HS-5 (cell line): ENCODE measurements at places on chromosomes 7 and 10.

GRCh38 chr10:89567576-89568245 is 32.3 kb upstream of the SLC16A12 start:
- DNase-seq: peak; percentile 4

GRCh38 chr7:156640257-156640948 is at the start of gene RNF32:
TSS of gene RNF32 (plus strand) at chr7:156640774. CDS start at chr7:156643878, 3,104 bp downstream.
- peak; percentile 53 for DNase-seq

GRCh38 chr7:38844952-38845563 is 63.9 kb downstream of the VPS41 start:
- no peak for DNase-seq

GRCh38 chr10:92490387-92490786 is 83.5 kb downstream of the IDE start:
- DNase-seq: no peak

DNA sequence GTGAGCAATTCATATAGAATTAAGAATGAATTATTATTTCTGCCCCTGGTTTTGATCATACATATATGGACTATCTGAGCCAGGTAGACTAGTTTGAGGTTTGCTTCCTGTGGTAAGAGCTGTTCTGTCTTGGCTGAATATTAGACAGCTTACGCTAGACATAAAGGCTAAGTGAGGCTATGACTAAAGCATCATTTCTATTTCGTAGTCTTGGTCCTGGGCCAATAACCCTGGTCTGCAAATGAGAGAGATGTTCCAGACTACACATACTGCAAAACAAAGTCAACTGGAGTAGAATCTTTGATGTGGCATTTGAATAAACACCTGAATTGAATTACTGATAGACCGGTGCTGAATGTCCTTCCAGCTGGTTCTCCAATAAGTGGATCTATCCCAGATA is 40.8 kb upstream of the CACNB2 start:
- DNase-seq: no peak

- DNase-seq: no peak
Measured at GRCh38 chr10:130221456-130222375, 85.5 kb downstream of the GLRX3 start.

DNA sequence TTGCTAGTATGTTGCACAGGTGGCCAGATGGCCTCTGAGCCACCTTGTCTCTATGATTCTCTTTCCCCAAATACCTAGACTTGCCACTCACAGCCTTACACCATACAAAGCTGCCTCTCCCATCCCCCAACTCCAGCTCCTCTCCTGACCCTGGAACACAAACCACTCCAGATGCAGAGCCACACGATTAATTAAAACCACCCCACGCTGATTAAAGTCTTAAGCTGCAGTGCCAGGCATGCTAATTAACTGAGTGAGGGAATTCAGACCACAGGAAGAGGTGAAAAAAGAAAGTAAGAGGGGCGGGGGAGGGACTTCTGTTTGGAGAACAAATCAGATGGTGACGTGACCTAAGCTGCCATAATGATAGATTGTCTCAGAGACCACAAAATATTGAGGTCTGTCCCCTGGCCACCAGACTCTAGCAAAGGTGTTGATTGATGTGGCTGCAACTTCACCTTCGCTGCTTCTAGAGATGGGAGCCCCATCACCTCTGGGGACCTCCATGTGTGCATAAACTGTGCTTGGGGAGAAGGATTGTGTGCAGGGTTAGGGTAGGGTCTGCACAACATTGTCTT is 331.3 kb downstream of the PLXNA4 start:
- no peak for DNase-seq

DNA sequence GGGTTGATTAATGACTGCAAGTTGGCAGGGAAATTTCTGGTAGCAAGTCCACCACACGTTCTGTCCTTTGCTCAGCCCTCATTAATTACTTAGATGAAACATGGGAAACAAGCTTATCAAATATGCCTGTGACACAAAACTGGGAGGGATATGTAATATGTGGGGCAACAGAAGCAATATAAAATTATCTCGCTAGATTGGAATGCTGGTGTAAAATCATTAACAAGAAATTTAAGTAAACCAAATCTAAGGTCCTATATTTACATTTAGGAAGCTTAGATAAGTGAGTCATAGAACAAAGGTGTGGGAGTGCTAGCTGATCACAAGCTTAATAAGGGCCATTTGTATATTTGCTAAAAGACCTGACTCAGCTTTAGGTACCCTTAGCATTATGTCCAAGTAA is 23.5 kb downstream of the TRPV5 start:
- no peak for DNase-seq

DNA sequence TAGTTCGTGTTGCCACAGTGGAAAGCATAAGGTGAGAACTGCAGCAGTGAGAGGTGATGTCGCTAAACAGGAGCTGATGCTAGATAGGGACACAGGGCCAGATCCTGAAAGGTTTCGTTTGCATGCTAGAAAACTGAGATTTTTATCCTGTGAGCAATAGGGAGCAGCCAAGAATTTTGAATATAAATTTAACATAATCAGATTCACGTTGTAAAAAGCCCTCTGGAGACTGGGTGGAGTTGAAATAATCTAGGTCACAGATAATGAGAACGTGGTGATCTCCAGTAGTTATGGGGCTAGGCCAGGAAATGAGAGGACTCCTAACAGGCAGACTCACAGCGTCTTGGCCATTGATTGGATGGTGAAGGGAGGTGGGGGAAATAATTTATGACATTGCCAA is 92.1 kb upstream of the IMMP2L start:
- DNase-seq: no peak

- DNase-seq: no peak
Measured at GRCh38 chr7:85095366-85095765, 91.5 kb downstream of the SEMA3D start.

- DNase-seq: no peak
Measured at GRCh38 chr7:1049006-1049741, 4.8 kb downstream of the GPR146 start.

DNA sequence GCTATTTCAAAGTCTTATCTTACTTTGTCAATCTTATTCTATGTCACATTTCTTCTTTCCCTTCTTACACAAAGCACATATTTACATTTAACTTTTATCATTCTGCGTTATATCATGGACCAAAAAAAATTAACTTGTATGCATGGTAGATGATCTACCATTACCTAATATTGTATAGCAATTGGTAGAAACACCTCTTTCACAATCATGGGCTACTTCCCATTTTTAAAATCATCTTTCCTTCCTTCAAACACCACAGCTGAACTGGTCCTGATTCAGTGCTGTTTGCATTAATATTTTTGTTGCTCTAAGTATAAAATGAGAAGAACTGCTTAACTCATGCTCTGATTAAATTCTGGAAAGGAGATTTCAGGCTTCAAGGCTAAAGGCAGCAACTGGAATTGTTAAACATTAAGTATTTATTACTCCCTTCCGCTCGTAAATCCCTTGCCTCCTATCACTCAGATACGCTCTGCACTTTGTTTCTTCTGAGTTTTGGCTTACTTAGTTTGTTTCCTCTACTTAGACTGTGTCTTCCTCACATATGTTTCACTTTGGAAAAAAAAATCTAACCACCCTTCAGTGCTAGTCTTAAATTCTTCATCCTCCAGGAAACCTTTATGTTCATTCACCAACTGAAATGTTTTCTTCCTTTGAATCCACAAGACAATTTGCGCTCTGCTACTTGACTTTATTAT is 901.4 kb downstream of the PCDH15 start:
- no peak for DNase-seq

- no peak for DNase-seq
Measured at GRCh38 chr10:70315815-70316214, 32.0 kb upstream of the NPFFR1 start.

DNA sequence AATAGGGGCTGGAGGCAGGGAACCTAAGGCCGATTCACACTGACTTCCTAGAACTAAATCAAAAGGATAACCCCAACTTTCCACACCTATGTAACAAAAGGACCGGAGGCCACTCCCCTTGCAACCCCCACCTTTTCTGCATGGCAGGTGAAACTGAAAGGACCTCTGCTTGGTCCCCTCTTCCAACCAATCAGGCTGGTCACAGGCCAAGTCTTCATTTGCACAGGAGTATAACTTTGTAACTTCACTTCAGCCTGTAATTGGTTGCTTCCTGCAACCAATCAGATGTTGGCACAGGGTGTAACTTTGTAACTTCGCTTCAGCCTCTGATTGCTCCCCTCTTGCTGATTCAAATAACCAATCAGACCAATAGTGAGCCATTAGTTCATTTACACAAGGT is 190.0 kb downstream of the FAM107B start:
- no peak for DNase-seq

DNA sequence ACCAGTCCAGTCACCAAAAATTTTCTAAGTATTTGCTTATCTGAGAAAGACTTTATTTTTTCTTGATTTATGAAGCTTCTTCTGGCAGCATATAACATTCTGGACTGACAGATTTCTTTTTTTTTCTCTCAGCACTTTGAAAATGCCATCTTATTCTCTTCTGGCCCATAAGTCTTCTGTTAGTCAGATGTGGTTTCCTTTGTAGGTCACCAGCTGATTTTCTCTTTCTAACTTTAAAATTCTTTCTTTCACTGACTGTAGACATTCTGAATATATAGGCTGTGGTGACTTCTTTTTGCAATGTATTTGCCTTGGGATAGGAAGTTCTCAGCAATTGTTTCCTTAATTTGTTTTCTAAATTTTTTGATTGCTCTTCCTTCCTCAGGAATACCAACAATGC is 172.5 kb downstream of the CCDC7 start:
- DNase-seq: no peak

DNA sequence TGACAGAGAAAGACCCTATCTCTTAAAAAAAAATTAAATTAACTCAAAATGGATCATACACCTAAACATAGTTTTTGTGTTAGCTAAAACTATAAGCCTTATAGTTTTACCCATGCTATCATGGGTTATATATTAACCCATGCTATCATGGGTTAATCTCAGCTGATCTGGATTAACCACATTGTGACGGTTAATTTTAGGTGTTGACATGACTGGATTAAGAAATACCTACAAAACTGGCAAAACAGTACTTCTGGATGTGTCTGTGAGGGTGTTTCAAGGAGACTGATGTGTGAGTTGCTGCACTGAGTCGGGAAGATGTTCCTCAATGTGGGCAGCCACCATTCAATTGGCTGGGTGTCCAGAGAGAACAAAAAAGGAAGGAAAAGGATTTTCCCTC is 44.3 kb upstream of the FXYD4 start:
- no peak for DNase-seq

DNA sequence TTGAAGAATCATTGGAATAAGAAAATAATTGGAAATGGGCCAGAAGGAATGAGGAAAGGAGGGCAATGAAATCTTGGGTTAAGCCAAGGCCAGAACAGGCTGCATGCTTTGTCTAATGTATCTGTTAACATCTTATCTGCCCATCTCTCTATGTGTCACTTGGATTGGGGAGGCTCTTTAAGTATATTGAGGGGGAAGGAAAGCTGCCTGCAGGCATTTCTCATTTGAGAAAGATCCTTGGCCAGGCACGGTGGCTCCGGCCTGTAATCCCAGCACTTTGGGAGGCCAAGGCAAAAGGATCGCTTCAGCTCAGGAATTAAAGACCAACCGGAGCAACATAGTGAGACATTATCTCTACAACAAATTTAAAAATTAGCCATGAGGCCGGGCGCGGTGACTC is 14.3 kb downstream of the PCBD1 start:
- no peak for DNase-seq

- DNase-seq: no peak
Measured at GRCh38 chr10:26857991-26858706, 2.6 kb downstream of the ABI1 start.

DNA sequence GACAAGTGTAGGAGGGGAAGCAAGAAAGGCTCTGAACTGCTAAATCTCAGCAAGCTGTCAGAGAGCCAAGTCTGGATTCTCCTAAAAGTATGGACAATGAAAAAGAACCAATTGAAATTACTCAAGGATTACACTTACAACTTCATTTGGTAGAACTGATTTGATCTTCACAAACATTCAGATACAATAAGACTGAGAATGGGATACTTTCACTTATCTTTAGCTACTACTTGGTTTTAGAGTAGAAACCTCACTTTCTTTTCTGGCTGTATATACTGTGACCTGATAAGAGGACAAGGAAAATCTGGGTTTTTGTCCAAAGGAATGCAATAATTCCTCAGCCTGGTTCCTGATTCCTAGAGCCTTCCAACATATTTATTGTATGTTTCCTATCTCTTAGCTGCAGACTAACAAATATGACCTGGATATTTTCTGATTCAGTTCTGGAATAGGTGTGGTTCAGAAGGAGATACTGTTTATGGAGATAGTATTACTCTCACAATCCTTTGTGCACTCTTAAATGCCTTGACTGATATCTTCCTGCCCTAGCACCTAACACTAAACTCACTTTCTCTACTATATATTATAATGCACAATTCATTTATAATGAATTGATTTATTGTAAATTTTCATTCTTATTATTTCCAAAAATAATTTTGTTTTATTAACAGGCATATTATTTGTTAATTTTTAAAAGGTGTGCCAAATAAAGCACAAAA is 7.3 kb downstream of the SEMA3A start:
- no peak for DNase-seq

DNA sequence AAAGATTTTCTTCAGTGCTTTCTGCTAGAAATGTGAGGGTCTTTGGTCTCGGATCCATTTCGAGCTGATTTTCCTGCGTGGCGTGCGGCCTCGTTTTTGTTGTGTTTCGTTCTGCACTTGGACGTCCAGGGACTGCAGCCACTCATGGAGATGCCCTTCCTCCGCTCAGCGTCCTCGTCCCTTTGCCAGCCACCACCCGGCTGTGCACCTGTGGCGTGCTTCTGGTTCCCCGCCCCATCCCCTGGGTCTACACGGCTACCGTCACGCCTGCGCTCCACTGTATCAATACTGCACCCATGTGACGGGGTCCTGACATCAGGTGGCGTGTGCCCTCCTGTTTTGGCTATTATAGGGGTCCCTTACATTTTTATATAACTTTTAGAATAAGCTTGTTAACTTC is 42.7 kb upstream of the NKX6-2 start:
- DNase-seq: no peak

DNA sequence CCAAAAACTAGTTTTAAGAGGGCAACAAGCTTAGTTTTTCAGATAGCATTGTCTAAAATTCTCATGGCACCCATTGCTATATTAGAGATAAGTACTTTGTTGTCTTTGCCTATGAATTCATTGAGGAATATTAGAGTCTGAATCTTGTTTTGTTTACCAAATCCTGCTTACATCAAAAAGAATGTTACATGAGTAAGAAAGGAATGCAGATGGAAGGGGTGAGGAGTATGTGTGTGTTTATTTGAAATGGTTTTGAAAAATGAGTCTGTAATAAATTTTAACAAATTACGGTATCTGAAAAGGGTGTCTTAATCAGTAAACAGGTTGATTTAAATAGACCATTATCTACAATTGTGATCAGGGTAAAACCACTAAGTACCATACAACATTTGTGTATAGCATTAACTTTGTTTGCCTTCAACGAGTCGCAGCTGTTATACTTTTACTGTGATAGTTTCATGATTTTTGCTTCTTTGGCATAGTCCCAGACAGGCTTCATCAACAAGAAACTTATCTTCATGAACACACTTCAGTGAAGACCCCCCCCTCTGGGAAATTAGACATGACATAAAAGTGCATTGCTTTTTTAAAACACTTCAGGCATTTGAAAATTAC is 1183.9 kb upstream of the C7orf33 start:
- no peak for DNase-seq

DNA sequence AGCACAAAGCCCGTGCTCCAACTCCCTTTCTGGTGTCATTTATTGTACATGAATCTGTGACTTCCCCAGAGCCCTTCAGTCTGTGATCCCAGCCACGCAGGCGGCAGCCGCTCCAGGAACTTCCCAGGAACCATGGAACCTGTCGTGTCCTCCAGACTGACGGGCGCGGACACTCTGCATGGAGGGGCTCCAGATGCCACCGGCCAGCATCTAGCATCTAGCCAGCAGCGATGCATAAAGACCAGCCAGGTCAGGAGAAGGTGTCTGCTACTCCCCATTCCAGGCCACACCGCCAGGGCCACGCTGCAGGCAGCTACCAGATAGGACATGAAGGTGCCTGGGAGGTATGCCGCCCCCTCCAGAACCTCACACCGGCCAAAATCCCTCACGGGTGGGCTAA is 77.4 kb downstream of the PRKAG2 start:
- DNase-seq: no peak
